ENCODE measurements at places on chromosomes 6 and 20.

GRCh38 chr6:143060354-143060805, 309 bp upstream of the AIG1 start:
- DNase-seq = peak; percentile 83

- no peak for DNase-seq
These were observed 25.4 kb downstream of the ZFP64 start for GRCh38 chr20:52166150-52166549.

DNA sequence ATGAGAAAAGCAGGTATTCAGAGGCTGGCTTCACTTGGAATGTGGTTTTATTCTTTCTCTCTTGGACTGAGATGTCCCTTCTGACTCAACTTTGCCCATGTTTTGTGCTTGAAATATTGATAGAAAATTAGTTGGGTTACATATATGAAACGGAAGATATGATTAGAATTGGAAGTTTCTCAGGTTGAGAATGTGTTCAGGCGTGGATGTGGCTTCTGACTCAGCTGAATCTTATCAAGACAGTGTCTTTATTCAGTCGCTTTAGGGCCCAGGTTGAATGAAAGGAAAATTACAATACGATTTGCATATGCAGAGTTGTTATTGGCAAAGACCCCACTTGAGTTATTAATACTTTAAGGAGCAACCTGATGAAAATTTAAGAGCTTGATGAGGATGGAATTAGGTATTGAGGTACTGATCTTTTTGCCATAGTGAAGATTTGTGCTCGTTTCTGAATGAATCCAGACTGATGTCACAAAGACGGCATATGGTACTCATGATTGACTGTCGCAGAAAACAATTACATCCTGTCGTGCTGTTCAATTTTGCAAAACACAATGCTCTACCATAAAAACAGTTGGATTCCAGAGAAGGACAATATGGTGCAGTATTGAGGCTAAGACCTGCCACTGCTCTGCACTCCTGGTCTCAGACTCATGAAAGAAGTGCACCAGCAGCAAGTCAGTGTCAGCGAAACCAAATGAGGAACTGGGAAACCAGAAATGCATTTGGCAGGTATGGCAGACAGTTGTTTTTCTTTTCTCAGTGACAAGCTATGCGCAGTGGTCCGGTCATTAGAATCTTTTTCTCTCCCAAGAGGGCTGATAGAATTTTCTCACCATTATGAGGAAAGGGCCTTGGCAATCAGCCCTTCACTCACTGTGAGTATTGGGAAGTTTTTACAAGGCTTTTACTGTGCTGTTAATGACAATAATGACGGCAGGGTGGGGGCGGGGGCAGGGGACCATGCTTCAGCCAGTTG, 158.3 kb downstream of the DOK5 start:
- no peak for DNase-seq

DNA sequence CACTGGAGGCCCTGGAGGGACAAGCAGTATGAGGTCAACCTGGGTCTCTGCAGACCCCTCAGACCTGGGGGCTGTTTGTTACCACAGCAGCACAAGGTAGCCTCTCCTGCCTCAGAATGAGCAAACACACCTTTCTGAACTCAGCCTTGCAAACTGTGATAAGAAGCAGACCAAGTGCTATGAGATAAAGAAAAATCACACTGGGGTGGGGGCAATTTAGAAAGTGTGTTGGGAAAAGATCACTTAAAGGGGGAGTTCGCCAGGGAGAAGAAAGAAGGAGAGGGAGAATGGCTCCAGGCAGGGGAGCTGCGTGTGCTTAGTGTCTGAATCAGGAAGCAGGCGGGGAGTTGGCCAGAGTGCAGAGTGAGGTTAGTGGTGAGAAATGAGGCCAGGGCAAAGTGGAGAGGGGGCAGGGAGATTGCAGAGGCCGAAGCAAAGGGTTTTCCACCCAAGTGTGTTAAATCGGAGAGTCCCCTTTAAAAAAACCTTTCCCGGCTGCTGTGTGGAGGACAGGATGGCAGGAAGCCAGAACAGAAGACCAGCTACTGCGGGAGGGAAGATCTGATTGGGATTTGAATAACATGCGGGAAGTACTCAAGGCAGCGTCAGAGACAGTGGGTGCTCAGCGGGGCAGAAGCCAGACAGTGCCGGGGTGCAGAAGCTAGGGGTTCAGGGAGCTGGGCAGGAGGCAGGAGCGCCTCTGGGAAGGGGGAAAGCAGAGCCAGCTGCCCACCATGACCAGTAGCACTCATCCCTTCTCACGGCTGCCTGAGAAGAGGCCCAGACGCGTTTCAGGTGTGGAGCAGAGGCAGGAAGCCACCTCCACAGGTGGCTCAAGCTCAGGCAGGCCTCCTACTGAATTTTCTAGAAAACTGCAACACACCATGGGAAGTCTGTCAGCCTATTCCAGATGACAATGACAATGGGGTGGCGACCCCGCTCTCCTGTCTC, 9.0 kb downstream of the ADA start:
- DNase-seq = peak; percentile 33

- DNase-seq = no peak
These were observed 9.2 kb downstream of the MRPS18A start for GRCh38 chr6:43678341-43678740.

DNA sequence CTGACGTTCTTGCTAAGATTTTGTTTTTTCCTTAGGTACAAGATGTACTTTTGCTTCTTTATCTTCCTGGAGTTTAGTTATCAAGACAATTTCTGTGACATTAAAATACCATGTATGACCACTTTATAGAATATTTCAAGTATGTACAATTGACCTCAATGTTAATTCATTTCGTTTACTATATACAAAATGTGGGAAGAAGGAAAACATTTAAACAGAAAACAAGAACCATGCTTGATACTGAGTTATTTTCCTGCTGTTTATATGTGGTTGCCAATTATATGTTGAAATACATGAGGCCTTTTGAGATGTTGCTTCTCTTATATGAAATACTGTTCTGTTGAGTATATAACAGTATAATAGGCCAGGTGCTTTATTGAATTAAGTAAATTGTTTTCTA, 184.3 kb downstream of the JARID2 start:
- no peak for DNase-seq

DNA sequence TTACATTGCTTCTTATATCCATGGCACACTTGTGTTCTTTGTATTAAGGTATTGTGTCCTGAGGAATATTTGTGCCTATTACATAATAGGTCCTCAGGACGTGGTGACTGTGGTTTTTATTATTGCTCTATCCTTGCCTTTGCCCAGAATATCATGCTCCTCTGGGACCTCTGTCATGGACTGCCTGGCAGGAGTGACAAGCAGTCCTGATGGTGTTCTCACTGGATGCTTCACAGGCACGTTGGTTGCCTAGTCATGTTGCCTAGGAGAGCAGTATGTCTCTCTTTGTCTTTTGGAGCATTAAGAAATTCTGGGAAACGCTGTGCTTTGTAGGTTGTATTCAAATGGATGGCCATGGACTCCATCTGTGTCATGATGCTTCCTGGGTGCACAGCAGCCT, 24.7 kb upstream of the MROH8 start:
- no peak for DNase-seq

DNA sequence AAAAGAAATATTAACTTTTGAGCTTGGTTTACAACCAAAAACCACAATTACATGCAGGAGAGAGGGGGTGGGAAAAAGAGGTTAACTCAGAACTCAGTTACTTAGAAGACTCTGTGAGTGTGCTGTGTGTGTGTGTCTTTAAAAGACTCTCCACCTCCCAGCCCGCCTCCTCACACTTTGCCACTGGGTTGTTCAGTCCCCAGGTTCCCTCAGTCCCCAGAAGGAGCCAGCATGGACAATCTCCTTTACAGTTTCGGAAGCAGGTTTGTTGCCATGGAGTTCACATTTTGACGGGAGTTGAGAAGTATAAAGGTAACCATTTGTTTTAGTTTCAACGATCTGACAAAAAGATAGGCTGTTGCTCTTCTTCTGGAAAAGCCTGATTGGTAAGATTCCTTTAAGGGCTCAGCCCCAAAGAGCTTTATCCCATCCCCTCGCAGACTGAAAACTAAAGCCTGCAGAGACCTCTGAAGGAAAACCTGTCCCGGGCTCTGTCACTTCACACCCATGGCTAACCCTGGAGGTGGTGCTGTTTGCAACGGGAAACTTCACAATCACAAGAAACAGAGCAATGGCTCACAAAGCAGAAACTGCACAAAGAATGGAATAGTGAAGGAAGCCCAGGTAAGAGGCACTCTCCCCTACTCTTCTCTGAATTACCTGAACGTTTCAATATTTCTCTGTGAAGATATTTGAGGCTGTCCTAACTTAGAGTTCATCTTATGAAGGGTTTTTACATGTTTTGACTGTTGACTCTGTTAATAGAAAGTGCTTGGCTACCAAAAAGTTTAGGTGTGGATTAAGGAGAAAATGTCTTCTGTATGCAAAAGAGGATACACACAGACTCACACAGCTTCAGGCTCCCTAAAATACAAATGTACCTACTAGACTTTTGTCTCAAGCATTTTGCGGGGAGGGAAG, at the start of gene SPTLC3:
SPTLC3 (plus strand) TSS at position 212 of the 921 bp plus-strand sequence; CDS start at position 508, 296 bp downstream.
- no peak for DNase-seq

- no peak for DNase-seq
These were observed 125.3 kb downstream of the ANKS1A start for GRCh38 chr6:35014341-35014740.

- no peak for DNase-seq
These were observed 13.7 kb downstream of the BPIFA1 start for GRCh38 chr20:33249456-33249855.

GRCh38 chr6:44000164-44000842, 126.9 kb downstream of the MRPL14 start:
- no peak for DNase-seq

- DNase-seq = no peak
These were observed 99.1 kb downstream of the ARID1B start for GRCh38 chr6:156876302-156876701.

- no peak for DNase-seq
These were observed 844.3 kb upstream of the MANEA start for GRCh38 chr6:94733066-94733465.

DNA sequence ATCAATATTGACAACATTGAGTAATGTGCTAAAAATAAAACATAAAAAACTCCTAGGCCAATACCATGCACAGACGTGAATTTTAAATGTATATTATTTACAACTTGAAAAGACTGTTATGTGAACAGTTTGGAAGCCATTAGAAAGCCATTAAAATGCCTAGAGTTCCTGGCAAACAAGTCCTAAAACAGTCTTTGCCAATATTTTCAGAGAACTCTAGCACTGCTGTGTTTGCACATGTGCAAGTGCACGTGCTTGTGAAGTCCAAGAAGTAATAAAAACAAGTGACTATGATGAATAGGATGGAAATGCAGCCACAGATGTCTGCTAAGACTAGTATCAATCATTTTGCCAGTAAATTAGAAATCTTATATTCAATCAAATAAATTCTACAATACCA, 1447.6 kb downstream of the GRIK2 start:
- DNase-seq = no peak

GRCh38 chr6:14108571-14109410, 8.8 kb upstream of the CD83 start:
- DNase-seq = peak; percentile 33

GRCh38 chr6:143620447-143620846, 57.3 kb upstream of the PHACTR2 start:
- no peak for DNase-seq

GRCh38 chr6:13490402-13490801, 3.0 kb upstream of the GFOD1 start:
- no peak for DNase-seq

- DNase-seq = no peak
These were observed 51.7 kb downstream of the DTD1 start for GRCh38 chr20:18639501-18639979.

GRCh38 chr6:113476937-113477839, 380.0 kb upstream of the MARCKS start:
- DNase-seq = no peak

GRCh38 chr6:52741872-52742271, 21.4 kb downstream of the GSTA2 start:
- DNase-seq = no peak

GRCh38 chr6:90136837-90137568, 159.6 kb downstream of the BACH2 start:
- no peak for DNase-seq

GRCh38 chr6:166413491-166413951, 30.8 kb upstream of the MPC1 start:
- no peak for DNase-seq

DNA sequence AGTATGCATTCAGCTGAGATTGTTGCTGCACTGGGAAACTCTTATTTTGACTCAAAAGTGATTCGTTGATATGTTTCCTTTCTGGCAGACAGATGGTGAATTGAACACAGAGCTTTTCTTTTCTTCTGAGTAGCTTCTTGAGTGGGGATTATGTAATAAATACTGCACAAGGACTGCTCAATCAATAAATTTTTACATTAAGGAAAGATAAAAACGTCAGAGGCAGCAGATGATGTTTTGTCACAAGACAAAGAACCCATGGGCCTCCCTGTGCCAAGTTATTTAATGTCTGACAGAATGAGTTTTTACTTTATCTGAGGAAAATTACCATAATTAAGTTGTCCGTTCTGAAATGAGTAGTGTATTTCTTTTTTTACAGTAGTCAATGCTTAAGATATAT, 460.3 kb downstream of the UTRN start:
- no peak for DNase-seq

DNA sequence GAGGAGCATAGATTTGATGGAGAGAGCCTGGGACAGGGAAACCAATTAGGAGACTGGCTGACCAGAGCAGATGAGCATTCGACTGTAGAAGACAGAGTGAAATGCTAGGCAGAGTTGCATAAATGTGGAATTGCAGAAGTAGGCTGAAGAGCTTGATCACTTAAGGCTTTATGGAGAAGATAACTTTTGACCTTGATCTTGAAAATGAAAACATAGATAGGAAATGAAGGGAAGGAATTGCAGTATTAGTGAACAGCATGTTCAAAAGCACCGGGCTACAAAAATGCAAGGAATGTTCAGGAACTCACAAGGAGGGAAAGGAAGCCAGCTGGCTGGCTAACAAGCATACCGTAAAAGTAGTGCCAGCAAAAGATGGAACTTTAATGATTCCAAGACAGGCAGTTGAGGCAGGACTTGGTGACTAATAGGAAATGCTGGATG, 20.5 kb upstream of the LTV1 start:
- no peak for DNase-seq

DNA sequence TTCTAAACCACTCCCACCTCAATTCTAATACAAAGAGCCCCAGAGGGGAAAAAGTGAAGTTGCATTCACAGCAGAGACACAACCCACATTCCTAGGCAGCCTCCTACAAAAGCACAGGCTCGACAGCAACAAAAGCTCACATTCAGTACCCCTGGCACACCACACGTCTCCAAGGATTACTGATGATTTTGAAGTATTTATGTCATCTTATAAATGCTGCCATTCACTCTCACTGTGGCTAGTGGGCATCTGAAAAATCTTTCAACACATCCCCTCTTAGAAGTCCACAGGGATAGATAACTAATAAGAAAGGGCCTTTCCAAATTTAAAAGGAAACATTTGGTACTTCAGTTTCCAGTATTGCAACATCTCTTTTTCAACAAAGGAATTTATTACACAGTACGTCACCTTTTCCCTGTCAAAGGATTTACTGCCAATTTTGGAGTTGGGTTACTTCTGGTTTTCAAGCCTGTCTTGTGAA, 146.7 kb downstream of the TASP1 start:
- DNase-seq = no peak
